ENCODE measurements at places on chromosomes 11 and 22.

GRCh38 chr11:82315093-82315492 is 418.6 kb downstream of the FAM181B start:
- DNase-seq, result no peak

GRCh38 chr11:130945896-130946295 is 29.6 kb upstream of the SNX19 start:
- peak; percentile 7 for DNase-seq

DNA sequence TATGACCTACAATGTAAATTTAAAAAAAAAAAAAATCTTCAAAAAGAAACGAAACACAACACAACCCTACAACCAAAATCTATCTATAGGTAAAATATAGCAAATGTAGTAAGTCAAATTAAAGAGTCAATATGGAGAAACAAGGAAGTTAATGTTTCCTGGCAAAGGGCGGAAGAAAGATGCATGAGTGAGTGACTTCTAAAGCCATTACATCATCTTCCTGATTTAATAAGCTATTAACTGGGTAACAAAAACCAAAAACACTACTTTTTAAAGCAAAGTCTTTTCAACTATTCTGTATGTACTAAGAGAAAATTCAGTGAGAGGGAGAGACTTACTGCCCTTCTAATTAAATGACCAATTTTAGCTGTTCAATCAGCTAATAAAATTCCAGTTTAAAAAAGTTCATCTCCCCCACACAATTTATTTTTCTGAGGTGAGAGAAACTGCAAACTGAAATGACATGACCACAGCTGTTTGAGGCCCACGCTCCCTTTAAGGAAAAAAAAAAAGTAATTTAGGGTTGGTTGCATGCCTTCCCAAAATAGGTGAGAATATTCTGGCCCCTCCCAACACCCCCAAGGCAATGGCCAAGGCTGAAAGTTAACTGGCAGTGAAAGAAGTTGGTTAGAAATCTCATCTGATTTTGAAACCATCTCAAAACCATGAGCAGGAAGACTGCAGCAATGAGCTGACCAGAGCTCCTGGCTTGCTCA is 5.9 kb downstream of the SF1 start:
- DNase-seq, result no peak

- no peak for DNase-seq
Observed at GRCh38 chr22:33640900-33641299, 279.4 kb downstream of the LARGE1 start.

- DNase-seq, result no peak
Observed at GRCh38 chr11:44733877-44734276, 7.1 kb downstream of the TSPAN18 start.

- no peak for DNase-seq
Observed at GRCh38 chr11:121721961-121722360, 269.2 kb upstream of the SORL1-AS1 start.

DNA sequence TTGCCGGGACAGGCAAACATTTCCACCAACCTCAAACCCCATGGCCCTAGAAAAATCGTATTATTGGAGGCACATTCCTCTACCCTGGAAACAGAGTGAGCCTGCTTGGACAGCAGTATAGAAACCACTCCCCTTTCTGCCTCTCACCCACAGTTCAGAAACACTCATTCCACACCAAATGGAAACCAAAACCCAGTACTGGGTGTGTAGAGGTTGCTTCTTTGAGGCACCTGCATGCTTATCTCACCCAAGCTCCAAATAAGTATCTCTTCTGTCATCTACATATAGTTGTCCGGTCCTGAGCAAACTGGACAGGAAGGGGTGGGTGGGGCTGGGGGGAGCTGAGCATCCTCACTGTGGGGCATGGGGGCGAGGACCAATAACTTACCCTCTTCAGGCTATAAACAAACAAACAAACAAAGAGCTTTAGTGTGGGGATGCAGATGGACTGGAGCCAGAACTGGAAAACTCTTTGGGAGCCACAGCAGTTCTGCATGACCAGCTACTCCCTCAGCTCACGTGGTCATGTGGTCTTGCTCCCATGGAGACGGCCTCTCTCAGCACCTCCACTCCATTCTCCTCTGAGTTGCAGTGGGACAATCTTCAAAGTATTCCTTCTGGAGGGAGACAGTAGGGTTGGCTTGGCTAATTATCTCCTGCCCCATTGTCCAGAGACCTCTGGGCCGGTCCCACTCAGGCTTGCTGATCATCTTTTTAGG is 1.0 kb upstream of the PLAAT2 start:
- no peak for DNase-seq

DNA sequence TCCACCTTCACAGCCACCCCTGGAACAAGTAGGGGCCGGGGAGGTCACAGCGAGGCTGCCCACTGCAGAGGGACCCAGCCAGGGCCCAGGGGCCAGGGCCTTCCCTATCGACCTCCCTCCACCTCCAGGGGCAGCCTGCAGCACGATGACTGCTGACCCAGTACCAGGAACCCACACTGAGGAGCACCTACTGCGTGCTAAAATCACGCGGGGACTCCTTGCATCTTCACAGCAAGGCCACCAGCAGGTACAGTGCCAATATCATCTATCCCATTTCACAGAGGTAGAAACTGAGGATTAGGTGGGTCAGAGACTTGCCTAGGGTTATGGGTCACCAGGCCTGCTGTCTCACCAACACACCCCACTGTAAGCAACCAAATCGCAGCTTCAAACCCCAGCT is 14.6 kb downstream of the MACROD1 start:
- DNase-seq, result no peak

DNA sequence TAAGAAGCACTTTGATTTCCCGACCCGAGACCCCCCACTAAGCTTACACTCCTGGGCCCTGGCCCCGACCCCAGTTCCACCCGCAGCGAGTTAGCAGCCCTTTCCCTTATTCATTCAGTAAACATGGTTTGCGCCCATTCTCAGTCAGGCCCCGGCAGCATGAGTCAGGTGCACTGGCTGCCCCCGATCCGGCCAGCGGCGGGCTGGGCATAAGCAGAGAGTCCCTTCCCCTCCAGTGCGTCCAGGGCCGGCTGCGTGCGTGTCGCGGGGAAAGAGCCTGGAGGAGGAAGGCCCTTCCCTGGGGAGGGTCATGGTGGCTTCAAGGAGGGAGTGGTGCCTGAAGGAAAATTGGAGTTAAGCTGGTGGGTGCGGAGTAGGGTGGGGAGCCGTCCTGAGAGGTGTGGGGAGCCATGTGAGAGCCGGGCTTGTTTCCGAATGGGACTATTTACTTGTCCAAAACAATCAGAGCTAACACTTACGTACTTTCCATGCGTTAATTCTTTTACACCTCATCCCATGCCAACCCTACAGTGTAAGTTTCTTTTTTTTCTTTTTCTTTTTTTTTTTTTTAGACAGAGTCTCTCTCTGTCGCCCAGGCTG is 657 bp downstream of the IGHMBP2 start:
- DNase-seq, result no peak

- DNase-seq, result no peak
Observed at GRCh38 chr11:47507563-47508239, 45.2 kb downstream of the CELF1 start.

DNA sequence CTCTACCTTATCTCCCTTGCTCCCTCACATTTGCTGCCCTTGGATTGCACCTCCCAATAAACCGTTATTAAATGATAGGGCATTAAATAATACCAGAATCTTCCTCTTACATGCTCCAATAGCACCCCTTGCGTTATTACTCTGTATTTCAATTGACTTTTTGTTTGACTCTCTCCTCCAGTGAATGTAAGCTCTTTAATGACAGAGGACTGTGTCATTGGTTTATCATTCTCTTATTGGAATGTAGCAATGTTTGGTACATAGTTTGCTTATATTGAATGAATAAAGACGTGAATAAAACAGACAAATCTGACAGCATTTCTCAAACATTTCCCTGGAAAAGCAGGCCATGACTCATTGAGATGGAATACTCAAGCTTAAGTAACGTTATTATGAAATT is 8.7 kb upstream of the MPEG1 start:
- DNase-seq, result no peak

GRCh38 chr22:20948989-20949388 is 18.1 kb upstream of the AIFM3 start:
- no peak for DNase-seq

DNA sequence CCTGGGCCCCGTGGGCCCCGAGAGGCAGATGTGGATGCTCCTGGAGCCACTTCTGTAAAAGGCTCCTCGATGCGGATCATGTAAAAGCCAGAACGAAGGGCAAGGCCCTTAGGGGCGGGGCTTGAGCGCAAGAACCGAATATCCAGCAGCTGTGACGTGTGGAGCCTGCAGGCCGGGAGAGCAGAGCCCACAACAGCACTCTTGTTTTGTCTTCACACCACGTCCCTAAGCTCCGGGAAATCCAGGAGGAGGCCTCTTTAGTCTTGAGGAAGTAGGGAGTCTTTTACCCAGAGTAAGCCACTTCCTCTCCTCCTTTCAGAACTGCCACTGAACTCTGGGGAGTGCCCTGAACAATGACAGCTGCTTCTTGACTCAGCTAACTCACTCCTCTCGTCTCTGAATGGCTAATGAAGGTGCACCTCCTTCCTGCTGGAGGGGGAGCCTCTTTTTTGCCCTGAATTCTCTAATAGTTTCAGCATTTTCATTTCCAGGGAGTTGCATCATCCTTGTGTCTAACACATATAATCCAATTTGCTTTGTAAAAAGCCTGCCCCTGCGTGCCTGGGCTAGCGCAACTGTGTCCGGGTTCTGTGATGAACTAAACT is 12.5 kb downstream of the L3MBTL2 start:
- peak; percentile 58 for DNase-seq

- peak; percentile 40 for DNase-seq
Observed at GRCh38 chr11:59097113-59097708, 9.8 kb upstream of the FAM111B start.

GRCh38 chr11:45209891-45210699 is 63.7 kb downstream of the PRDM11 start:
- DNase-seq, result no peak

DNA sequence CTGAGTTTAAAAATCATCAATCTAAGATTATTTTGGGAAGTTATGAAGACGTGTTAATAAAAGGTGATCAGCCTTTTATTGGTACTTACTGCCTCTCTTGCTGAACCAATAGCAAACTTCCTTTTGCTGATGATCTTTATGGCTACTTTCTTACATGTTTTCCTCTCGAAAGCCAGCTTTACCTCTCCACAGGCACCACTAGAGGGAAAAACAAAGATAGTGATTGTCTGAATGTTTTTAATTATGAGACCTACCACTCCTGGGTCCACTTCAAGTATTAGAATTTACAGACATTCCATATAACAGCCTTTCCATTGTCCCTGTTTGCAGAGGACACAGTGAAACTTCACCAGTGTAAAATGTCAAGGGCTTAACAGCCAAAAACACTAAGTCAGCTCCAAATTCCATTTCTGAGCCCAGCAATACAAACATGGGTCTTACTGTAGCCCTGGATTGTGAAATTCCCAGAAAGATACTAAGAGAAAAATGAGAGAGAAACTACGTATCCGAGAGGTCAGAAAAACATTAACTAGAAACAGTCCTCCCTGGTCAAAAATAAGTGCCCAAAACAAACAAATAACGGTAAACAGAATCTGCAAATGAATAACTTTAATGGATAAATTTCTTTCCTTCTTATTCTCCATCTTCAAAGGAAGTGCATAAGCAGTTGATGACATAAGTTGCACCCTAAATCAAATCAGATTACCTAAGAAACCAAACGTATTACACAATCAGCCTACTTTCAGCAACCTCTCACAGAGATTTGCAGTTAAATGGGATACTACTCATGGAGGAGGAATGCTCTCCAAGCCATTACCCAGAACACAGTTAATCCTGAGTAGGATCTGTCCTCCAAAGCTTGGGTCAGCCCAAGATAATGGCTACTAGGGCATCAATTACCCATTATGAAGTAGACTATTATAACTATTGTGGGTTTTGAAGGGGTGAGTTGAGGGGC is 29.5 kb downstream of the CHEK2 start:
- no peak for DNase-seq

GRCh38 chr11:88886796-88887195 is 179.0 kb downstream of the GRM5 start:
- DNase-seq, result peak; percentile 0

GRCh38 chr11:22699388-22699787 is 33.0 kb downstream of the GAS2 start:
- no peak for DNase-seq

DNA sequence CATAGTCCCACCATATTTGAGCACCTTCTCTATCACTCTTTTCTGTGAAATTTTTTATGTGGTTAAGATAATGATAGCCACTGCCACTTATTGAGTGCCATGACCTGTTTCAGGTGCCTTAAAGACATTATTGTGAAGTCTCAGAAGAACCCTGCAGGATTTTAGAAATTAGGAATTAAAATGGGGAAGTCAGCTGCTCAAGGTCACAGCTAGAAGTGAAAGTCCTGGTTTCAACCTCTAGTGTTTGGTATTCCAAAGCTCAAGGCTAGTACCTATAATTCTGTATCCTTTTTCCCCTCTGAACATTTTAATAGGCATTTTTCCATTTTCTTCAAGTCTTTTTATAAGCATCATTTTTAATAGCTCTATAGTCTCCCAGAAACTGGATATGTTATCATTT is 9.0 kb upstream of the RRM1 start:
- DNase-seq, result no peak

DNA sequence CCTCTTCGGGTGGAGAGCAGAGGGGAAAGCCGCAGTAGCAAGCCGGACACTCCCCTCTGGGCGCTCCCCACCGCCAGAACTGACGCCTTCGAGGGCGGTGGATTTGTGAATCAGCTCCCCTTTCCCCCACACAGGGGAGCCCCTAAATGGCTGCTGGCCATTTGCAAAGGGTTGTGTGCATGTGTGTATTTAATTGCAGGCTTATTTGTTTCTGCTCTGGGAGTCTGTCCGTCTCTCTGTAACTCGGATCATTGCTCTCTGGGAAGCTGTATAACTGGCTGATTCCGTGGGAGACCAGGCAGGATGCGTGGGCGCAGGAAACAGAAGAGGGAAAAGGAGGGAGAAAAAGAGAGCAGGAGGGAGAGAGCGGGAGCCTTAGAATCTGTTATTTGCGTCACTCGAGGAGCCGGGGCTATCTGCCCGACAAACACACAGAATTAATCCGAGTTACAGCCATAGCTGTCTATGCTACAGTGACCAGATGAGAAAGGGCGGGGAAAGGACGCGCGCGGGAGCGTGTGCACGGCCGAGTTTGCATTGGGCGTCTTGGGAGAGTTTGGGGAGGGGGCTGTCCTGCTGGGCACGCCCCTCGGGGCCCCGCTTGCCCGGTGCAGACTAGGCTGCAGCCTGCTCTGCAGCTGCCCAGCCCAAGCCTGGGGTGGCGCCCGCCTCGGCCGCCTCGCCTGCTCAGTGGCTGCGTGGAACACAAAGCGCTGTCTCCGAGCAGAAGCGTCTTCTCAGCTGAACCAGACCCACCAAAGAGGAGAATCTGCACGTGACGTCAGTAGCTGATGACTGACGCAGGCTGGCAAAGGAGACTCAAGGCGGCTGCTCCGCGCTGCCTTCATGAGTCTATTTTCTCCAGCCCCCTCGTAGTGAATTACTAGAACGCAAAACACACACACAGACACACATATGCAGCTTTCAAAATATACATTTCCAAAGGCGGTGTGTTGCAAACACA is 105.3 kb upstream of the HSD17B12 start:
- peak; percentile 10 for DNase-seq

Data from dermis microvascular lymphatic vessel endothelial cell (primary cell).